ENCODE measurements at places on chromosomes 13 and 19. TPM values are rescaled to one million over a fixed set of nuclear protein-coding genes. Genes with fewer than 3 reads are reported as not detected.

NKG7 gene
- not detected for total RNA-seq

ZNRF4 gene
- not detected for total RNA-seq

TFPT gene
- 14.4 TPM for total RNA-seq

CDC42EP5 gene
- 41.0 TPM for total RNA-seq

TBXA2R gene
- total RNA-seq: 1.5 TPM

VSIG10L gene
- total RNA-seq: 0.23 TPM

TMEM255B gene
- total RNA-seq: 3.0 TPM

DCLK1 gene
- 4.9 TPM for total RNA-seq

ADGRE1 gene
- total RNA-seq: not detected

OXGR1 gene
- not detected for total RNA-seq

NEK3 gene
- total RNA-seq: 5.6 TPM

ZFR2 gene
- not detected for total RNA-seq

PLIN5 gene
- total RNA-seq: not detected

GPR12 gene
- not detected for total RNA-seq

KLK10 gene
- total RNA-seq: not detected

ZNF844 gene
- total RNA-seq: 6.3 TPM

SIGLEC5 gene
- not detected for total RNA-seq

ZNF160 gene
- 19.8 TPM for total RNA-seq

RNF225 gene
- 0.15 TPM for total RNA-seq

PTH2 gene
- total RNA-seq: not detected

ZNF296 gene
- not detected for total RNA-seq

LILRA1 gene
- total RNA-seq: not detected

IQCN gene
- total RNA-seq: 0.23 TPM

UPK1A gene
- 0.08 TPM for total RNA-seq

NPAS1 gene
- 0.12 TPM for total RNA-seq

ADGRL1 gene
- 8.5 TPM for total RNA-seq

ZNF709 gene
- 2.8 TPM for total RNA-seq

SYDE1 gene
- total RNA-seq: 5.4 TPM

PLK5 gene
- not detected for total RNA-seq

Measured in smooth muscle cell of the coronary artery (primary cell).